ENCODE measurements at places on chromosomes 16 and 17.

- no peak for DNase-seq
These were observed 10.0 kb downstream of the SPOP start for GRCh38 chr17:49667854-49668253.

DNA sequence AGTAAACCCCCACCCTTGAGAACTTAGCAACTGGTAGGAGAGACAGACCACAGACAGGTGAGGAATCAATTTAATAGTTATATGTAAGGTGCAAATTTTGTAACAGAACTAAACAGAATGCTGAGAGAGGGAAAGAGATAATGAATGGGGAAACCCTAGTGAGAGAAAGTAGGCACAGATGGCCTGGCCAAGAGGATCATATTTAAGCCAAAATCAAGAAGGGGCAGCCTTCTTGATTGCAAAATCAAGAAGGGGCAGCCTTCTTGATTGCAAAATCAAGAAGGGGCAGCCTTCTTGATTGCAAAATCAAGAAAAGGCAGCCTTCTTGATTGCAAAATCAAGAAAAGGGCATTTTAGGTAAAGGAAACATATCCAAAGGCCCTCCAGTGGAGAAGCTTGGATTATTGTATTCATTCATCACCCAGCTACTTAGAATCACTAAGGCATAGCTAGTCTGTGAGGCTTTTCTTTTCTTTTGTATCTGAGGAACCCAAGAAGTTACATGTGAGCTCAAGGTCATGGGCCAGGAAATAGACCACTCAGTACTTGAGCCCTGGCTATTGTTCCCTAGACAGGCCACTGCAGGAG lies 190.6 kb downstream of the CYLD start:
- no peak for DNase-seq

- no peak for DNase-seq
These were observed 217.9 kb upstream of the PSMD7 start for GRCh38 chr16:74078511-74079231.

DNA sequence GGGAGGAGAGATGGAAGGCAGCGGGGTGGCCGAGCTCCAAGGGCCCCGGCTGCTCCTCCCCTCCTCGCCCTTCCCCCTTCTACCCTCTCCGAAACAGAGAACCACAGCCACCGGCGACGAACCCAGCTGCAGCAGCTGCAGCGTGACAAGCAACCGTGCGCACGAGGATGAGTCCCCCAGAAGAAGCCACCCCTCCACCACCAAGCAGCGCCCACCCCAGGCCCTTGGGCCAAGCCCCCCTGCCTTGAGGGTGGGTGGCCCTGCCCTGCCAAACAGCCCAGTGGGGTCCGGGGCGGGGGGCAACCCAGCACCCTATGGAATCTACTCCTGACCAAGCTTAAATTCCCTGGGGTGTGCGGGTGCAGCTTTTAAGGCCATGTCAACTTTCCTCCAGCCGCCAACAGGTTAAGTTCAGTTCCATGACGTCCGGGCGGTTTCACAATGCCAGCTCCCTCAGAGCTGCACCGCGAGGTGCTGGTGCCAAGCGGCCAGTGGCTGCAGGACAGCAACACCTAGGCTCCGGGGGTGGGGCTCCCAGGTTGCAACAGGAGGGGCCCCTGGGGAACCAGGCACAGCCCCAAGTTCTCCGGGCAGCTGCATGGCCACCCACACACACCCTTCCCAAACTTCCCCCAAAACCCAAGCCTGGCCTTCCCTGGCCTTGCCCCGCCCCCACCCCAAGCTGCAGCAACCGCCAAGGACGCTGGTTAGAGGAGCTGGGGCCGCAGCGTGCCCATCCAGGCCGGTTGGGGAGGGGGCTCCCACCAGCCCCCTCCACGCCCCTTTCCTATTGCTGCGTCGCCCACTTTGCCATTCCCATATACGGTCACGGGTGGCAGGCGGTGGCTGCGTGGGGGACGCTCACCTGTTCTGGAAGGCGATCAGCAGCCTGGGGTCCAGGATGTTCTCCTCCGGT lies 2.0 kb downstream of the CBX4 start:
- no peak for DNase-seq

GRCh38 chr17:30565073-30565935 lies 88.1 kb downstream of the GOSR1 start:
- DNase-seq, result no peak

- DNase-seq, result no peak
These were observed 1.0 kb downstream of the GSDMA start for GRCh38 chr17:39963829-39964228.

- no peak for DNase-seq
These were observed 27.5 kb upstream of the NKD1 start for GRCh38 chr16:50520451-50521245.

GRCh38 chr17:67566656-67567055 lies 151.1 kb upstream of the NOL11 start:
- DNase-seq, result no peak

GRCh38 chr16:86664522-86665318 lies 86.4 kb downstream of the FOXL1 start:
- peak; percentile 81 for DNase-seq

DNA sequence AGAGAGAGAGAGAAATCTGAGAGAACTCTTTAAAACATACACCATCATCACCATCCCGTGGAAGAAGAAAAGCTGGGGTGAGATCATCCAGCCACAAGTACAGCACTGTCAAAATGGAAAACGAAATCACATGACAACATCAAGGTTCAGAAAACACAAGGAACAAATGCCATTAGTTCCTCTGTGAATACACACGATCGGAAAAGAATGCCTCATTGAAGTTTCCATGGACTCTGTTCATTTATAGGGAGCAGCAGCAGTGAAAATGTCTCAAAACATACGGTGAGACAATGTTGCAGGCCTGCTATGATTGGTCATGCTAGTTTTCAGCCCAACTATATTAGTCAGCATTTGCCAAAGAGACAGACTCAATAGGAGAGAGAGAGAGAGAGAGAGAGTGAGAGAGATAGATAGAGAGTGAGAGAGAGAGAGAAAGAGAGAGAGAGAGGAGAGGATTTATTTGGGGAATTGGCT lies 4.4 kb downstream of the CFAP97D1 start:
- no peak for DNase-seq

GRCh38 chr17:68033636-68034451 lies 1.7 kb upstream of the KPNA2 start:
- no peak for DNase-seq

GRCh38 chr16:87431926-87432325 lies 39.8 kb downstream of the MAP1LC3B start:
- DNase-seq, result peak; percentile 67
